ENCODE measurements at places on chromosomes 7 and 10.

- DNase-seq, result no peak
These were observed 361.8 kb downstream of the GATA3 start for GRCh38 chr10:8416192-8416701.

DNA sequence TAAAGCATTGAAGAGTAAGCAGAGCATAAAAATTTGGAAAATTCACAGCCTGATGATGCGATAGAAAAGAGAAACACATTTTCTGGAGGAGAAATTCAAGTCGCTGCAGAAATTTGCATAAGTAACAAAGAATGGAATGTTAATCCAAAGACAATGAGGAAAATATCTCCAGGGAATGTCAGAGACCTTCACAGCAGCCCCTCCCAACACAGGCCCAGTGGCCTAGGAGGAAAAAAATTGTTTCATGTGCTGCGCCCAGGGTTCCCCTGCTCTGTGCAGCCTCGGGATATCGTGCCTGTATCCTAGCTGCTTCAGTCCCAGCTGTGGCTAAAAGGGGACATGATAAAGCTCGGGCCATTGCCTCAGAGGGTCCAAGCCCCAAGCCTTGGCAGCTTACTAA, 206.8 kb downstream of the TPK1 start:
- DNase-seq, result peak; percentile 10

DNA sequence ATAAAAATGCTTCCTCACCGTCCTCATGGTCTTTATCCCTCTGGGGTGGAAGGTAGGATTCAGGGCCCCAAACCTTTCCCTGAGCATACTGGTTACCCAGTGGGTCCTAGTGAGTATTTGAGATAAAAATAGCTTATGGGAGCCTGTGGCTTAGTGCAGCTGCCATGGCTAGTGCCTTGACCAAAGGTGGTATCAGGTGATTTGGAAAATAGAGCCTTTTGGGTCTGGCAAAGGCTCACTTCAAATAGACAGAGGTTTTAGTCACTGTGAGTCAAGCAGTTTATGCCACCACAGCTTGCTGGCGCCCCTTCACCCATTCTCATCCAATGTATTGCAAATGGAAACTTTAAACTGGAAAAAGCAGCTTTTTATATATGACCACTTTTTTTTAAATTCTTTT, 30.4 kb downstream of the PLAU start:
- DNase-seq, result peak; percentile 55

GRCh38 chr10:106401161-106401560, 763.3 kb downstream of the SORCS1 start:
- peak; percentile 28 for DNase-seq

DNA sequence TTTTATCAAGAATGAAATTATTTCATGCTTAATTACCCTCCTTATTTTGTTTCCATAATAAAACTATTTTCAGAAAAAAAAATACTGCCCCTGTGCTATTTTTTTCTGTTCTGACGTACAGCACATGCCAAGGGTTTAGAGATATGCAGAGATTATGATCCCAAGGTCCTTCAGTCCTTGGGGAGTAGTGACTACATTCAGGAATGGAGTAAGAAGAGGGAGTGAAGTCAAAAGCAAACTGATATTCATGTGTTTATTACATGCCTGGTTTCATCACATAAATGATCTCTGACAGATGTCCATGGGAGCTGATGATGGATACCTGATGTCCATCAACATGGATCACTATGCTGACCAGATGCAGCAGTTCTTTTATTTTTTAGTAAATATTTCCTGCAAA, 17.2 kb downstream of the AKAP9 start:
- DNase-seq, result no peak

Measured in astrocyte of the hippocampus (primary cell).